ENCODE measurements at places on chromosomes 3 and 15.
A peak's percentile ranks its signal among the peaks of the same experiment; 100 is the strongest.

- DNase-seq = no peak
Observed at GRCh38 chr3:137845666-137846065, 81.6 kb downstream of the SOX14 start.

DNA sequence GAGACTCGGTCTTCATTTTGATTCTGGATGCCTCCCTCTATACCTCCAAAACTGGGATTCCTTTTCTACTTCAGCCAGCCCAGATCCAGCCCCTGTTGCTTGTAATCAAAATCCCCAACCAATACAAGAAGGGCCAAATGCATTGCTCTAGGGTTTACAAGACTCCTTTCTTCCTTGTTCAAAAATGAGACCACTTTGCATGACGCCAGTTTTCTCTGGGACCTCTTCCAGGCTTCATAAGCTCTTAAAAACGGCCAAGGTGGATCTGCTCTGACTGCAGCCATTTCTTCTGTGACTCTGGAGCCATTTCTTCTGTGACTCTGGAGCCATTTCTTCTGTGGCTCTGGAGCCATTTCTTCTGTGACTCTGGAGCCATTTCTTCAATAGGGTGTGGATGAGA is 71.9 kb downstream of the ADAMTS17 start:
- DNase-seq = no peak

GRCh38 chr15:23039143-23039916 is at the start of gene TUBGCP5:
TSS of gene TUBGCP5 (minus strand) at chr15:23039569. CDS start at chr15:23039543, 26 bp downstream.
- DNase-seq = peak; percentile 99

DNA sequence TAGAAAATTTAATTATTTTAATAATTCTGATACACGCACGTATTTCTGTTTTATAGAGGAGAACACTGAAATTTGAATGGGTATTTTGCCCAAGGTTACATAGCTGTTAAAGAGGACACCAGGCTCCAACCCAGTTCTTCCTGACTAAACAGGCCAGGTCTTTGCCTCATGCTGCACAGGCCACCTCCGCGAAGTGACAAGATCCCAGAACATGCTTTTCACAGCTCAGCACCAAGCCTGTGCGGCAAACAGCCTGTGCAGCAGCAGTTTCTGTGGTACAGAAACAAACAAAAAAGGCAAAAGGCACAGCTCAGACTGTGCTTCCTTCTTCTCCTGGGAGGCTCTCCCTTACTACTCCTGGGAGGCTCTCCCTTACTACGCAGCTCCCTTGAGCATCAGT is 6.5 kb downstream of the FOXL2 start:
- DNase-seq = no peak

DNA sequence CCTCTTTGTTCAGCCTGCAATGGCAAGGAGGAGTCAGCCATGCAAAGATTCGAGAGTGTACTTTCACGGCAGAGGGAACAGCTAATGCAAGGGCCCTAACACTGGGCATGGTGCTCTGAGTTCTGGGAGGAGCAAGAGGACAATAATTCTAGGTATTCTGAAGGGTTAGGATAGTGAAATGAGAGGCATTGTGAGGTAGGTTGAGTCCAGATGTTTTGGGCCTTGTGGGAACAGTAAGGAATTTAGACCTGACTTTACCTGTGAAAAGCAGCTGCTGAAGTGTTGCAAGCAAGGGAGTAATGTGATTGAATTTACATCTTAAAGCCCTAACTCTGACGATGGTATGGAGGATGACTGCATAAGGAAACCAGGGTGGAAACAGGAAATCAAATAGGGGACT is 211.6 kb downstream of the CNTN3 start:
- DNase-seq = no peak

- no peak for DNase-seq
Observed at GRCh38 chr15:78421238-78421965, 16.6 kb upstream of the IREB2 start.

- DNase-seq = no peak
Observed at GRCh38 chr3:188772886-188773285, 398.9 kb upstream of the TPRG1 start.

GRCh38 chr3:22620498-22620897 is 582.6 kb upstream of the UBE2E2 start:
- no peak for DNase-seq

- DNase-seq = no peak
Observed at GRCh38 chr15:71562251-71562650, 248.1 kb upstream of the NR2E3 start.

DNA sequence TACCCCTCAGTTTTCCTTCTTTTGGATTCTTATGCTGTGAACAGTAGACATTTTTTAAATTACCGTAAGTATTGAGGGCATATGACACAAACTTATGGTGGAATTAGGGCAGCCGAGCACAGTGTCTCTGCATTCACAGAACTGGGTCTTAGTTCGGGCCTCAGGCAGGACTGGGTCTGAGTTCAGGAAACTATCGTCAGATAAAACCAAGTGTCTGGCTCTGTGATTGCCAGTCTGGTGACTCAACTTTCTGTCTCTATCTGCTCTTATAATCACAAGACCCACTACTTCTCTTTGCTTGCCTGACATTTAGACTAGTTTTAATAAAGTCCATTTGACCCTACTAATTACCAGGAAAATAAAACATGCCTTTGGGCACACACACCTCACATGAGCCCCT is 146.2 kb downstream of the LMLN start:
- peak; percentile 33 for DNase-seq

DNA sequence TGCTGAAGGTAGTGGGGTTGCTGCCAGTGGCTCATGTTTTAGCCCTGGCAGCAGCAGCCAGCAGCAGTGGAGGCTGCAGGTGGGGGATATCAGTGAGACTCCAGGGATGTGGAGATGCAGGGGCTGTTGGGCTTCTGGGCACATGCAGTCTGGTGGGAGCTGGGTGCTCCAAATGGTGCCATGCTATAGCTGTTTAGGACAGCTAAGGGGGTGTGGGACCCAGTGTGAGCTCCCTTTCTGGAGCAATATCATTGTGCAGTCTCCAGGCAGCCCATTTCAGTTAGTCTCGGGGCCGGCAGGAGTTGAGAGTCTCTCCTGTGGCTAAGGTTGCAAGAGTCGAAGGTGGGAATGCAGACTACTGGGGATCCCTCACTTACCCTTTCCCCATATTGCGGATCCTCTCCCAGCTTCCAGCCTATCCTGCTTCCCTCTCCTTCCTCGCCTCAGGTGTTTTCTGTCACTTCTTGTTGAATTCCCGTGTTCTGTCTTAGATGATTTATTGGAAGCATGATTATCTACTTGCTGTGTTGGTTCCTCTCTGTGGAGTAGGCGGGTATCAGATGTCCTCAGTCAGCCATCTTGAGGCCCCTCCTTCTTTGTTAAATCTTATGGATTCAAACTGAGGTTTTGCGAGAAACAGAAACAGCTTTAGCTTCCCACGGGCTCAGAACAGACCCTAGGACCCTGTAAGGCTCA is 112.0 kb downstream of the FAM43A start:
- no peak for DNase-seq

- peak; percentile 81 for DNase-seq
Observed at GRCh38 chr3:185317674-185318073, 45.3 kb upstream of the MAP3K13 start.

- no peak for DNase-seq
Observed at GRCh38 chr3:78721771-78722543, 1045.8 kb downstream of the ROBO1 start.

GRCh38 chr15:29835301-29835700 is 13.0 kb upstream of the TJP1 start:
- DNase-seq = no peak

DNA sequence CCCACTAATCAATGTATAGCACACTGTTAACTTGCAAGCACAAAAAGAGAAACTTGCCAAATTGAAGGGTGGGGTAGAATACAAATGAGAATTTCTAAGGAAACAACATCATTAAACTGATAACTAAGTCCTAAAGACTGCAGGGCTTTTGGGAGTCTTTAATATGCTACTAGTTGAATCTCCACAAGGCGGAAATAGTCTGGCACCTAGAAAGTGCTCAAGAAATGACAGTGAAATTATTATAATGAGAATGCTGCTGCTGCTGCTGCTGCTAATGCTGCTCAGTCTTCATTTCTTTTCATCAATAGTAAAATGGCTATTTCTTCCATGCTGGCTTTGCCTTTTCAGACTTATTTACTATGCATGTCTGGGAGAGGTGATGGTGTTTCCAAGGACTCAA is 91.8 kb downstream of the BTD start:
- DNase-seq = no peak

DNA sequence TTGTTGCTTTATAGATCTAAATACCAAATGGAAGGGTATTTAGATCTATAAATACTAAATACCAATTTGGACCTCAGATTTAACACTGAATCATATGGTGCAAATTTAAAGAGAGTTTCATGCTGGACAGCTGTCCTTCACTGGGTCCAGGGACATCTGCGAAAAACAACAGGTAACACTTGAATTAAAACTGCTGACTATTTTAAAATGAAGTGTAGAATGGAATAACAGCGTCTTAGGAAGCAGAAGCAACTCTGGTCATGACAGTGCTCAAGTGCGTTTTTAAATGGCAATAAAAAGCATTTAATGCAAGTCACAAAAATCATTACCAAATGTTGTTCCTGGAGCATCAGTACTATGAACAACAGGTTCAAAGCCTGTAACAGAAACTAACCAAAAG is 106.3 kb downstream of the TFG start:
- DNase-seq = no peak

DNA sequence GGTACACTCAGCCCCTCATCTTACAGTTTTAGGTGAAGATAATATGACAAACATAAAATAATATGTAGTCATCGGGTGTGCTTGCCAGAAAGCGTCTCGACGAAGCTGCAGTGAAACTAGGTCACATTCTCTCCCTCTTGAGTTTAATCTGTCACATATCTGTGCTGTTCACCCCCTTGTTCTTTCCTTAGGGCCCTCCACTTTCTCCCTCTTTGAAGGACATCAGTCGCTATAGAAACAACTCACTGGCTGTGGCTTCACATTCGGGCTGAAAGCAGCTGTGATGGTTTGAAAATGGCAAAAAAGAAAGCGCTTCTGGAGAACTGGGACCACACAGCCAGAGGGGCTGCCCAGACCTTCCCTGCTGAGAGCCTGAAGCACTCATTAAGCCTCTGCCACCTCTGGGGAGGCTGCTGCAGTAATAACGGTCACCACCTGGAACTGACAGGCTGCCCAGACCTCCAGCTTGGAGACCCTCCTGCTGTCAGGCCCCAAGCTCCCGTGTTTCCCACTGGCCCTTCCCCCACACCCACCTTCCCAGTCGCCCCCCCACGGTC is 50.3 kb downstream of the ABTB1 start:
- DNase-seq = no peak

DNA sequence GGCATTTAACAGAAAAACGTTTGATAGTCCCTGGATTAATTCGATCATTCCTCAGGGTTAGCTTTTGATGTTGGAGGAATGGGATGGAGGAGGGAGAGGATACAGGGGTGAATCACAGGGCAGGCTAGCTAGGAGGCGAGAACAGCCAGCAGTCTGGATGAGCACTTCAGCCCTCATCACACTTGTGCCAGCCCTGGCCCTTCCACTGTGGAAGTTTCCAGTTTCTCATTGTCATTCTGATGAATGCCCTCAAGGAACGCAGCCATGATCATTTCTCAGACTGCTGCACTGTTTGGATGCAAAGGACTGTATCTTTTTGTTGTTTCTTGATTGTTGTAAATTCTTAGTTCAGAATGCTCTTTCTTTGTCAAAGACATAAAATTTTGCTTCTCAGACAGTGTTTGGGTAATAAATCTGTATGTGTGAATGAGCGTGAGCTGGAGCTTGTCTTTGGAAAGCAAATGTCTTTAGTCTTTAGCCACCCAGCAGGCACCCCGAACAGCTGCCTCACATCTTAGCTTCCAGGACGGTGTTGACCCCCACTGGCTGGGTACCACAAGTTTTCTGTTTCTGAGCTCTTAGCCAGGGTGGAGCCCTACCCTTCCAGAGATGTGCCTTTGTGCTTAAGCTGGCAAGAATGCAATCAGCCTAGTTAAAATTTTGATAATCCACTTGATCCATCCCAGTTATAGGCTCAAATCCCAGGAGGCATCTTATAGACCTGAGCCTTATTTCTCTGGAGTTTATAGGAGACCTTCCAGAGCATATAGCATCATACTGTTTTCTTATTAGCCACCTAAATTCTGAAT is 121.1 kb downstream of the PDCD6IP start:
- no peak for DNase-seq

GRCh38 chr15:48547286-48547685 is 98.2 kb downstream of the FBN1 start:
- no peak for DNase-seq

- DNase-seq = no peak
Observed at GRCh38 chr15:44340410-44340809, 51.9 kb downstream of the GOLM2 start.

DNA sequence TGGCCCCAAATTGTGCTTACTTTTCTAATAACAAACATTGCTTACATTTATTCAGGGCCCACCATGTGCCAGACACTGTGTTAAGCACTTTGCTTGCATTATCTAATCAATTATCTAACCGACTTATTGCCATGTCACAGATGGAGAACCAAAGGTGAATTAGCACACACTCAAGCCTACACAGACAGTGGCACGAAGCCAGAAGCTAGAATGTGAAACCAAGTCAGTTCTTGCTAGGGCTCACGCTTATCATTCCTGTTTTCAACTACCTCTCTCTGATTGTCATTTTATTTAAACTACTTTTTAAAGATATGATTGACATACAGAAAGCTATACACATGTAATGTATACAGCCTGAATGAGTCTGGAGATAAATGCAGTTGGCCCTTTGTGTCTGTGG is 215.7 kb upstream of the CFAP20DC start:
- peak; percentile 30 for DNase-seq

- no peak for DNase-seq
Observed at GRCh38 chr3:188055388-188055787, 98.6 kb upstream of the LPP start.

DNA sequence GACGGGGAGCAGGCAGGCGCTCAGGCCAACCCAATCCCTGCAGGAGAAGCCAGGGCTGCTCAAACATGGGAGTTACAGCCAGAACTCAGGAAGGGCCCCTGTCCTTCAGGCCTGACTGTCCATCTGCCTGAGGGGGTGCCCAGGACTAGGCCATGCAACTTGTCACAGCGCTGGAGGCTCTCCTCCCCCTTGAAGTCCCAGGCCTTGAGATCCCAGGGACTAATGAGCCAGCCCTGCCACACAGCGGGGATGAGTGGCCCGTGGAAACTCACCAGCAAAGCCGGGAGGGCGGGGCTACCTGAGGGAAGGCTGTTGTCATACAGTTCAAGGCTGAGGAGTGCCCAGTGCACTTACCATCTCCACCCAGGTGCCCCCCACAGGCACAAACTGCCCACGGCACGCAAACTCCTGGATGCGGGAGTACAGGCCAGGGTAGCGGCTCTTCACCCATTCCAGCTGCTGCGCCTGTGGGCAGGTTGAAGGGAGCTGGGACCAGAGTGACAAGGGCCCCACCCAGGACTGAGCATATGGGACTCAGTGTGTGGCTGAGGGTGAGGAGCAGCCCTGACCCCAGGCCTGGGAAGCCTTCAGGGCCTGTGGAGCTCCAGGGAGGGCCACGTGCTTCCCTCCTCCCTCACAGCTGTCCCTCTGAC is 6.3 kb downstream of the MAN2C1 start:
- DNase-seq = no peak

Measured in inflammatory macrophage treated with lipopolysaccharide for 4 hours (primary cell).